ENCODE measurements at places on chromosomes 13 and 19.

GRCh38 chr19:326871-327270 is 17.7 kb downstream of the MIER2 start:
- DNase-seq = no peak

DNA sequence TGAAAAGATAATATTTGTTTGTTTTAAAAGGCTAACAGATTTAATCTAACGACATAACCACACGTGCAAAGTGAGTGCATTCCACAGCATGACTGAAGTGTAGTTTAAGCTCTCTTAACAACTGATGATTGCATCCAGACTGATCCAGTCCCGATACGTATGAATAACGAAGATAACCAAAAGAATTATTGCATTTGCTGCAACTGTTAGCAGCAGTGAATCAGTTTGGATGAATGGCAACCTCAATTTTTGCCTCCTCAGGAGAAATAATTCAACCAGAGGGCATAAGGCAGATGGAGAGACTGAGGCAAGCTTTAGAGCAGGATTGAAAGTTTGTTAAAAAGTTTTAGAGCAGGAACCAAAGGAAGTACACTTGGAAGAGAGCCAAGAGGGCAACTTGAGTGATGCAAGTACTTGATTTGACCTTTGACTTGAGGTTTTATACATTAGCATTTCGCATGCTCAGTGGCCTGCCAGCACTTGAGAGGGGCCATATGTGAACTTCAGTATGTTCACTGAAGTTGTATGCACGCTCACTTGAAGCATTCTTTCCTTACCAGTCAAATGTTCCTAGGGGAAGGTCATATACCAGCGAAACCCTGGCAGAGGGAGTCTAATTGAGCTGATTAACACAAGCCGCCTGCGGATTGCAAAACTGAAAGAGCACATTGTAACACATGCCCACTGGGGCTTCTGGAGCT is 835.0 kb upstream of the PCDH20 start:
- no peak for DNase-seq

DNA sequence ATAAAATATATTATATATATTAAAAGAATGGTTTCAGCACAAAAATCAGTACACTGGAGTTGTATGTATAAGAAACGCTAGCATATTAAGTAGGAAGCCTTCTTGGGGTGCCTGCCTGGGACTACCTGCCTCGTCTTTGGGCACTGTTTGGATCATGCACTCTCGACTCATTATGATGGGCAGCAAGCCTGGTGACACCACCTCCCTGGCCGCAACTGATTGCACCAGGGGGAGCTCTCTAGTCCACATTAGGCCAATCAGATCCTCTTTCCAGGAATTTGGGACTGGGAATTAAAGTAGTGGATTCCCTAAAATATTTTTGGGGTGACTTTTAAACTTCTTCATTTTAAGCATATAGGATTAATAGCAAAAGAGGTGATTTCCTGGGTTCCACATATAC is 56.0 kb upstream of the RGCC start:
- no peak for DNase-seq

DNA sequence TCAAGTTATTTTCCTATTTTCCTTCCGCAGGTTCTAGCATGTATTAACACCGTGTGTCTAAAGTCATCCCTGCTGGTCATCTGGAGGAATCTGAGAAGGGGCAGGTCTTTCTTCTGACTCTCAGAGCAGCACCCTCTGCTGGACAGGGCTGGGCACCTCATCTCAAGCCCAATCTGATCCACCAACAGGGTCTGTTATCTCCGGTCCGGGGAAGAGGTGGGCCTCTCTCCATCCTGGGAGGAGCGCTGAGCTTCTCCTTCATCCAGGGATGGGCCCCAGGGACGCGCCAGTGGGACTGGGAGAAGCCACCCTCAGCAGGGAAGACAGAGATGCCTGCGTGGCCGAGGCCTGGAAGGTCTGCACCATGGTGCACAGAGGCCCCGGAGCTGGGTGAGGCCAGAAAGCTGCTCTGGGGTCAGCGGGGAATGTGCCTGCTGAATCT is 26.0 kb upstream of the ZNF331 start:
- DNase-seq = peak; percentile 60

DNA sequence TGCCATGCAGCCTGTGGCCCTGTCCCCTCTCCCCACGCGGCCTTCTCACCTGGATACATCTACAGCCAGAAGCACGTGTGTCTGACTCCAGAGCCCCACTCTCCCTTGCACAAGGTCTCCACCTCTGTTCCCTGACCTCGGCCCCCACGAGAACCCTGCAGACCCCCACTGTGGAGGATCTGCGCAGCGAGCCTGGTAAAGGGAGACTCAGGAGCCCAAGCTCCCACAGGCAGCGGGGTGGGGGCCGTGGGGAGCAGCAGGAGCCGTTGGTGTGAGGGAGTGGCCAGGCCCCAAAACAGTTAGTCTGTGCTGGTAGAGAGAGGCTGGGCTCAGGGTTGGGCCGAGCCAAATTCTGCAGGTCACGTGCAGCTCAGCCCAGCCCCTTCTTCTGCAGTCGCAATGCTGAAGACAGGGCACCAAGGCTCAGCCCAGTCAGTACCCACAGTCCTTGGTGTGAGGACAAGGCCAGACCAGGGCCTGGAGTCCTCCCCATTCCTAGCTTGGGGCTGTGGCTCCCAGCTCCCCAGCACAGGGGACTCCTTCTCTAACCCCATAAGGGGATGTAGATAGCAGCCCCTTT is 28.7 kb upstream of the SLC7A10 start:
- DNase-seq = no peak

- no peak for DNase-seq
Observed at GRCh38 chr13:106503272-106503671, 32.2 kb downstream of the EFNB2 start.

DNA sequence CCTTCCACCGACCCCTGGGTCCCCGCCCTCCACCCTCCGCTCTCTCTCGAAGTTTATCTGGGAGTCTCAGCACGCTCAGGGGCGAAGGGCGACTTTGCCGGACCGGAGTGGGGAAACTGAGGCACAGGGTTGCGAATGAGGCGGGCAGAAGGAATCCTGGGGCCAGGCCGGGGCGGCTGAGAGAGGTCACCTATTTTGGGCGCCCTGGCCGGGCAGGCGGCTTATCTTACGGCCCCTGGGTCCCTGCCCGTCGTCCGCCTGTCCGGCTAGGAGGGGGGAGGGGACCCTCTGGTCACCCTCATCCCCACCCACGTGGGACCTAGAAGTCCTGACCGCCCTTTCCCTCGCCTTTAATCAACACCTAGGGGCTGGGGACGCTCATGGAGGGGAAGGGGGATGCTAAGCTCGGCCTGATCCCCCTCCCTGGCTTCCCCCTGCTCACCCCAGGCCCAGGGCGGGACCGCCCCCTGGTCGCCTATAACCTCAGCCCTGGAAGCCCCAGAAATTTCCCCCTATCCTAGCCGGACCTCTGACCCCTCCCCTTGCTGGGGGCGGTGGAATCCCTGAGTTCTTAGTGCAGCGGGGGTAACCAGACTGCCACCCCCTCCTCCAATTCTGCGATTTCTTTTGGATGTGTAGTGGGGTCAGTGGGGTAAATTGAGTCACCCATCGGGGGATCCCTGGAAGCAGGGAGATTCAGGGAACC is 556 bp downstream of the TRIP10 start:
- DNase-seq = peak; percentile 42

DNA sequence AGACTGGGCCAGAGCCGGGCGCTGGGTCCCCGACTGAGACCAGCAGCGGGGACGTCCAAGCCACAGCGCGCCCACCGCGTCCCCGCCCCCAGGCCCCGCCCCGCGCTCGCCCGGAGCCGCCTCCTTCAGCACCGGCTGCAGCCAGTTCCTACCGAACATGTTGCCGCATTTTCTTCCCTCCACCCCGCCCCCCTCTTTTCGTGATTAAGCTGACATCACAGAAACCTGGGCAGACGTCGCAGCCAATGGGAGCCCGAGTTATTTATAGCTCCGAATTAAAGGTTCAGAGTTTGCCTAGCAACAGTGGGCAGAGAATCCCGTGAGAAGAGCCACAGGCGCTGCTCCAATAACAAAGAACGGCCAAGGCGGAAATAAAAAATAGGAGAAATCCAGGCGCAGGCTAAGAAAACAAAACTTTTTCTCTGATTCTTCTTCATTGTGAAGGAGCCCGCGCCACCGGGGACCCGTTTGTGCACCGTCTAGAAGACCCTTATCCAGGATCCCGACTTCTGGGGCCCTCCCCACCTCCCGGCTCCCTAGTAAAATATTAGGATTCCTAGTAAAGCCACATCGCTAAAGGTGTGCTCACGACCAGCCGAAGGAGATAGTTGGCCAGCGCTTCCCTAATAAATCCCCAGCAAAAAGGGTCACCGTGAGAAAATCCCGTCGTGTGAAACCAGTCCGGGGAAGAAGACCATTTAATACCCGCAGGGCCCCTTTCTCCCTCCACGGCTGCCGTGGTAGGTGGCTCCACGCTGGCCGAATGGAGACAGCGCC is 61.7 kb downstream of the SERP2 start:
- peak; percentile 88 for DNase-seq

GRCh38 chr19:39704181-39705044 is at the start of gene LGALS14:
TSS of gene LGALS14 (plus strand) at chr19:39704481. CDS start at chr19:39704529, 48 bp downstream.
- peak; percentile 43 for DNase-seq

GRCh38 chr13:83620530-83621220 is 261.6 kb downstream of the SLITRK1 start:
- DNase-seq = no peak

- DNase-seq = no peak
Observed at GRCh38 chr13:95955255-95955654, 97.9 kb downstream of the UGGT2 start.

DNA sequence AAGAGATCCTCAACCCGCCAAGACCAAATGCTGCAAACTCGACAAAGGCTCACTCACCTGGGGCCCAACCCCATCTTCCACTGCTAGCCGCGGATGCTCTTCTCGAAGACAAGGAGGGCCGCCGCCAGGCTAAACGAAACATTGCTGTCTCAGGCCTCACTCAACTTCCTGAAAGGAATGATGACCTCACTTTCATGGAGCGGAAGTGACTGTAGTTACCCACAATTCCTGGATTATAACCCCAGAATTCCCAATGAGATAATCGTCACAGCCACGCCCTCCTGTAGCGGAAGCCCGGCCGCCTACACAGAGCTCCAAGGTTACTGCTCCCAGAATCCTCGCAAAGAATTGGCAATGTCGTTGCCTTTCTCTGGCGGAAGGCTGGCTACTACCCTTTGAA is 10.5 kb upstream of the ZNF112 start:
- no peak for DNase-seq

- peak; percentile 59 for DNase-seq
Observed at GRCh38 chr19:17450264-17451075, 2.0 kb upstream of the TMEM221 start.

GRCh38 chr19:55490478-55491432 is 2.5 kb downstream of the SSC5D start:
- DNase-seq = no peak

- DNase-seq = no peak
Observed at GRCh38 chr19:34731964-34732363, 2.1 kb upstream of the ZNF181 start.

GRCh38 chr19:29837448-29837981 is 25.7 kb downstream of the CCNE1 start:
- DNase-seq = peak; percentile 54

- no peak for DNase-seq
Observed at GRCh38 chr13:27024074-27024461, 147.5 kb downstream of the USP12 start.
